ENCODE measurements at places on chromosomes 3 and 15. TPM values are rescaled to one million over a fixed set of nuclear protein-coding genes. Genes with fewer than 3 reads are reported as not detected.
A peak's percentile ranks its signal among the peaks of the same experiment; 100 is the strongest.

Gene FRMD4B
- 24.3 TPM for total RNA-seq

Gene GOLGA6L10
- total RNA-seq: 1.0 TPM

Gene CLDN1
- not detected for total RNA-seq

Gene C2CD4B
- 30.3 TPM for total RNA-seq

GRCh38 chr3:69092030-69092516 is 7.3 kb downstream of the ARL6IP5 start:
- H3K27ac ChIP-seq: peak overlapping the region; percentile 97
- H3K36me3 ChIP-seq: no peaks in the 10 kb centered on the region
- no peak for DNase-seq

Gene PRICKLE2
- total RNA-seq: 42.5 TPM

GRCh38 chr3:72860846-72861245 is 12.6 kb upstream of the SHQ1 start:
- no peak overlapping the region for H3K4me3 ChIP-seq
- H3K4me1 ChIP-seq: no peaks in the 10 kb centered on the region
- no peak overlapping the region for H3K27ac ChIP-seq
- no peaks in the 10 kb centered on the region for H3K27me3 ChIP-seq
- no peaks in the 10 kb centered on the region for H3K36me3 ChIP-seq
- DNase-seq: no peak

- H3K36me3 ChIP-seq: peaks cover 69% of the 10 kb centered on the region
- no peak overlapping the region for H3K4me3 ChIP-seq
- DNase-seq: peak; percentile 92
- peaks cover 36% of the 10 kb centered on the region for H3K4me1 ChIP-seq
These were observed 46.4 kb downstream of the DNASE1L3 start for GRCh38 chr3:58164199-58164879.

- no peaks in the 10 kb centered on the region for H3K4me1 ChIP-seq
- no peak overlapping the region for H3K4me3 ChIP-seq
- no peaks in the 10 kb centered on the region for H3K27me3 ChIP-seq
- H3K27ac ChIP-seq: no peak overlapping the region
- no peak for DNase-seq
- H3K36me3 ChIP-seq: no peaks in the 10 kb centered on the region
These were observed 34.6 kb downstream of the GLDN start for GRCh38 chr15:51375966-51376640.

GRCh38 chr15:60004009-60004845 is at the start of gene FOXB1:
Gene FOXB1, plus strand, starts transcription at chr15:60004311. Its CDS starts 653 bp downstream, at chr15:60004964.
- no peaks in the 10 kb centered on the region for H3K36me3 ChIP-seq
- DNase-seq: no peak
- no peak within 1 kb of the TSS for H3K27ac ChIP-seq
- peaks cover 100% of the 10 kb centered on the region for H3K27me3 ChIP-seq
- H3K4me1 ChIP-seq: peaks cover 45% of the 10 kb centered on the region

DNA sequence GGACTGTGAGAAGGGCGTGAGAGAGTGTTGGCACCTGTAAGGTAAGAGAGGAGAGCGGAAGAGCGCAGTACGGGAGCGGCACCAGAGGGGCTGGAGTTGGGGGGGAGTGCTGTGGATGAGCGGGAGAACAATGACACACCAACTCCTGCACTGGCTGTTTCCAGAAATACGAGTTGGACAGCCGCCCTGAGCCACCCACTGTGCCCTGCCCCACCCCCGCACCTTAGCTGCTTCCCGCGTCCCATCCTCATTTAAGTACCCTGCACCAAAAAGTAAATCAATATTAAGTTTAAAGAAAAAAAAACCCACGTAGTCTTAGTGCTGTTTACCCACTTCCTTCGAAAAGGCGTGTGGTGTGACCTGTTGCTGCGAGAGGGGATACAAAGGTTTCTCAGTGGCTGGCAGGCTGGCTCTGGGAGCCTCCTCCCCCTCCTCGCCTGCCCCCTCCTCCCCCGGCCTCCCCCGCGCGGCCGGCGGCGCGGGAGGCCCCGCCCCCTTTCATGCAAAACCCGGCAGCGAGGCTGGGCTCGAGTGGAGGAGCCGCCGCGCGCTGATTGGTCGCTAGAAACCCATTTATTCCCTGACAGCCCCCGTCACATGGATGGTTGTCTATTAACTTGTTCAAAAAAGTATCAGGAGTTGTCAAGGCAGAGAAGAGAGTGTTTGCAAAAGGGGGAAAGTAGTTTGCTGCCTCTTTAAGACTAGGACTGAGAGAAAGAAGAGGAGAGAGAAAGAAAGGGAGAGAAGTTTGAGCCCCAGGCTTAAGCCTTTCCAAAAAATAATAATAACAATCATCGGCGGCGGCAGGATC is at the start of gene SOX2:
SOX2 (plus strand) TSS at position 601 of the 811 bp plus-strand sequence. CDS start 436 bp downstream, outside the sequence.
- peak within 1 kb of the TSS; percentile 85 for H3K27ac ChIP-seq

DNA sequence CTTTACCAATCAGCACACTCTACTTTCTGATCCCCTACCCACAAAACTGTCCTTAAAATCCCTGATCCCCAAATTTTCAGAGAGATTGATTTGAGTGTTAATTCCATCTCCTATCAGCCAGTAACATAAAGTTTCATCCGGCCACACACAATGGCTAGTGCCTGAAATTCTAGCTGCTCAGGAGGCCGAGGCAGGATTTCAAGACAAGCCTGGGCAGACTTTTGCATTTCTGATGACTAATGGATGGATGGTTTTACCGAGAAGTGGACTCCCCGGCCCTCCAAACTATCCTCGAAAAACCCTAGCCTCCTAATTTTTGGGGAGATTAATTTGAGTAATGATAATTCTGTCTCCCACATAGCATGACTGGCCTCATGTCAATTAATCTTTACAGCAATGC is 269.8 kb upstream of the POU1F1 start:
- H3K4me3 ChIP-seq: no peak overlapping the region
- DNase-seq: no peak
- no peaks in the 10 kb centered on the region for H3K27me3 ChIP-seq
- no peak overlapping the region for H3K27ac ChIP-seq
- H3K4me1 ChIP-seq: no peaks in the 10 kb centered on the region
- no peaks in the 10 kb centered on the region for H3K36me3 ChIP-seq

Gene SERINC4
- not detected for total RNA-seq

DNA sequence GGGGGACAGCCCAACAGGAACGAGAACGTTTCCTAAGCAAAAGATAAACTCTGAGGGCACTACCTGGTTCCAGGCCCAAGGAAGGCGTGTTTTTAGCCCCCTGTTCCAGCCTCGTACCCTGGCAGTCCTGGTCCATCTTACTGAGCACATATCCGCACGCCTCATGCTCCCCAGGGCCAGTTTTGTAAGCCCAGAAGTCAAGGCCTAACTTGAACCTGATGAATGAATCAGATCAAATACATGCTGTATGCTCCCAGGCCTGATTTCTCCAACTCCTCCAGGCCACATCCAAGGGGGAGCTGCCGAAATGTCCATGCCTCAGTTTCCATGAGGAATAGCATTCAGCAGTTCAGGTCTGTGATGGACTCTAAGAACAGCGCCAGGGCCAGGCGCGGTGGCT is 14.3 kb upstream of the DOCK3 start:
- H3K36me3 ChIP-seq: no peaks in the 10 kb centered on the region
- H3K4me3 ChIP-seq: no peak overlapping the region
- H3K27me3 ChIP-seq: no peaks in the 10 kb centered on the region
- peak; percentile 14 for DNase-seq

DNA sequence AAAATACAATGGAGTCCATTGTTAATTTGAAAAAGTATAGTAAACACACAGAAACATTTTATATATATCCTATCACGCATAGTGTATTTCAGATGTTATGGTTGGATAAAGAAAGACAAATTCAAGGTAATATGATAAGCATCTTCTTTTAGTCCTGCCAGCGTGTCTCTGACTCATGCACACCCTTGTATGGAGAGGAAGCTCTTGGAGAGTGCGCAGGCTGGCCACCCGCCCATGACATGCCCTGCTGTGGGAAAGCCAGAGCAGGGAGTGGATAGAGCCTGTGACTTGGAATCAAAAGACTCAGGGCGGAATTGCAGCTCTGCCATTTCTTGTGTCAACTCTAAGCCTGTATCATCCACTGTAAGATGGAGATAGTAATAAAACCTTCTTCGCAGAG is 23.0 kb upstream of the COPG1 start:
- H3K36me3 ChIP-seq: no peaks in the 10 kb centered on the region
- H3K4me1 ChIP-seq: peaks cover 22% of the 10 kb centered on the region
- H3K27ac ChIP-seq: peak overlapping the region; percentile 81
- no peaks in the 10 kb centered on the region for H3K27me3 ChIP-seq
- no peak overlapping the region for H3K4me3 ChIP-seq
- DNase-seq: peak; percentile 20

DNA sequence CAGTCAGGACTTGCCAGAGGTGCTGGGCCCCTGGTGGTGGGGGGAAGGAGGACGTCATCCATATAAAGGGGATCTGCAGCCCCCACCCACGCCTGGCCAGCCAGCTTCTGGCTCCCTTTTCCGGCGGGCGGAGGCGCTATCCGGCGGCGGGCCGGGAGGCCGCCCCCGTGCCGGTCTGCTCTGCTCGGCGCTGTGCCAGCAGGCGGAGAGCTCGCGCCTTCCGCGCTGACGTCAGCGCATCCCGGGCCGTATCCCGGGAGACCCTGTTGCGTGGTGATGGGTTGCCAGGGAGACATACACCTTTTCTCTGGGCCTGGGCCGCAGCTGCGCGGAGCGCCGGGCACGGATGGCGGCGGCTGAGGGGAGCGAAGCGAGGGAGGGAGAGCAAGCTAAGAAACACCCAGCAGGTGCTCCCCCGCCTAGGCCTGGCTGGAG is 1.1 kb downstream of the FAM131A start:
- no peaks in the 10 kb centered on the region for H3K27me3 ChIP-seq
- H3K36me3 ChIP-seq: peaks cover 42% of the 10 kb centered on the region
- peak overlapping the region; percentile 96 for H3K27ac ChIP-seq
- peaks cover 34% of the 10 kb centered on the region for H3K4me1 ChIP-seq
- peak; percentile 96 for DNase-seq

DNA sequence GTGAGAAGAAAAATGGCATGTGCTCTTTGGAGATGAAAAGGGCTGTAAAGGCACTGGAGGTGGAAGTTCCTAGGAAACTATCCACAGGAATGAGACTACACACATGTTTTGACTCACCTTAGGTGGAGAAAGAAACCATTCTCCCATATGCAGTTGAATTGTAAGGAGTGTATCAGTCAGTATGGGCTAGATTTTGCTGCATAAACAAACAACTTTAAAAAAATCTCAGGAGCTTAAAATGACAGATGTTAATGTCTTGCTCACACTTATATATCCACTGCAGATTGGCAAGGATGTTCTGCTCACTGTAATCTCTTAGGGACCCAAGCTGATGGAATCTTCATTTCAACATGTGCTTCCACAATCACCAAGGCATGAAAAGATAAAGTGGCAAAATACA is 25.6 kb downstream of the RPL22L1 start:
- no peaks in the 10 kb centered on the region for H3K27me3 ChIP-seq
- no peak overlapping the region for H3K4me3 ChIP-seq
- no peak overlapping the region for H3K27ac ChIP-seq
- no peaks in the 10 kb centered on the region for H3K4me1 ChIP-seq

- peak; percentile 63 for DNase-seq
- no peaks in the 10 kb centered on the region for H3K36me3 ChIP-seq
- H3K27ac ChIP-seq: peak overlapping the region; percentile 56
- H3K4me1 ChIP-seq: peaks cover 14% of the 10 kb centered on the region
- peak overlapping the region; percentile 35 for H3K4me3 ChIP-seq
These were observed 39.3 kb downstream of the PLD1 start for GRCh38 chr3:171770689-171771620.

GRCh38 chr3:108388136-108389132 is 92.1 kb downstream of the HHLA2 start:
- no peaks in the 10 kb centered on the region for H3K4me1 ChIP-seq
- no peak for DNase-seq
- no peaks in the 10 kb centered on the region for H3K27me3 ChIP-seq
- no peaks in the 10 kb centered on the region for H3K36me3 ChIP-seq

- H3K27ac ChIP-seq: no peak overlapping the region
- no peaks in the 10 kb centered on the region for H3K36me3 ChIP-seq
- no peak for DNase-seq
- no peaks in the 10 kb centered on the region for H3K27me3 ChIP-seq
- no peak overlapping the region for H3K4me3 ChIP-seq
- H3K4me1 ChIP-seq: no peaks in the 10 kb centered on the region
These were observed 326.8 kb downstream of the MFSD1 start for GRCh38 chr3:159128628-159129027.

Gene SI
- total RNA-seq: not detected

DNA sequence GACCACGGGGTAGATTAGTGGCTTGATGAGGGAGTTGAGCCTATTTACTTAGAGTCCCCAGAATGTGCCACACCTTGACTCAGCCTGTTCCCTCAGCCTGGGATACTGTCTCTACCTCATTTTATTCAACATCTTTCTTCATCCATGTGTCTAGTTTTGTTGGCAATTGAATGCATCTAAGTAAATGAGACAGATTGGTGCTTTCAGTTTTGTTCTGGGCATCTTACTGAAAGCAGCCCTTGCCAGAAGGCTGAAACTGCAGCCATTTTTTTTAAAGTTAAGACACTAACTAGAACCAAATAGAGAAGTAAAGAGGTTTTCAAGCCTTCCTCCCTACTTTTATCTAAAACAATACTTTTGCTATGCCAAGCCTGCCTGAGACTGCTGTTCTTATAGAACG is 246.8 kb downstream of the SLCO3A1 start:
- H3K4me3 ChIP-seq: no peak overlapping the region
- H3K27ac ChIP-seq: no peak overlapping the region
- peaks cover 16% of the 10 kb centered on the region for H3K4me1 ChIP-seq
- peaks cover 14% of the 10 kb centered on the region for H3K36me3 ChIP-seq
- H3K27me3 ChIP-seq: no peaks in the 10 kb centered on the region

Gene LRRC58
- total RNA-seq: 12.8 TPM

Gene EAF2
- not detected for total RNA-seq

DNA sequence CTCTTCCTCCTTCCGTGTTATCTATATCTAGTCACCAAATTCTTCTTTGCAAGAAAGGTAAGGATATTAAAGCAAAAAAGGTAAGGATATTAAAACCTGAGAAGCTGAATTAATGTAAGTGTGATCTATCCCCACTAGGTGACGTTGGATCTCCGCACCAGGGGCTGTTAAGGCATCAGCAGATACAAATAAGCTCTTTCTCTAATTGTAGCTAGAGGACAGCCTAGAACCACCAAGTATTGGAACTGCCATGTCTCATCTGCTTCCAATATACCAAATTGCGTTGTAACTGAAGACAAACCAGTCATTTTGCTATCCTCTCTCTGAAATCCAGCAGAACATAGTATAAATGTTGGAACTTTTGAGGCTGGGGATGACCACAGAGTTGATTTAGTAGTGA is 471.2 kb upstream of the TGFBR2 start:
- no peaks in the 10 kb centered on the region for H3K4me1 ChIP-seq
- no peak overlapping the region for H3K27ac ChIP-seq
- no peak overlapping the region for H3K4me3 ChIP-seq
- DNase-seq: no peak

Gene PML
- 170 TPM for total RNA-seq

Data from stomach (tissue), 19 donors.